ENCODE measurements at places on chromosomes 1 and 21.
A peak's percentile ranks its signal among the peaks of the same experiment; 100 is the strongest.

- DNase-seq = peak; percentile 8
These were observed 20.7 kb downstream of the FOXO6 start for GRCh38 chr1:41381692-41382479.

- DNase-seq = no peak
These were observed 144.7 kb downstream of the RYR2 start for GRCh38 chr1:237186675-237187074.

DNA sequence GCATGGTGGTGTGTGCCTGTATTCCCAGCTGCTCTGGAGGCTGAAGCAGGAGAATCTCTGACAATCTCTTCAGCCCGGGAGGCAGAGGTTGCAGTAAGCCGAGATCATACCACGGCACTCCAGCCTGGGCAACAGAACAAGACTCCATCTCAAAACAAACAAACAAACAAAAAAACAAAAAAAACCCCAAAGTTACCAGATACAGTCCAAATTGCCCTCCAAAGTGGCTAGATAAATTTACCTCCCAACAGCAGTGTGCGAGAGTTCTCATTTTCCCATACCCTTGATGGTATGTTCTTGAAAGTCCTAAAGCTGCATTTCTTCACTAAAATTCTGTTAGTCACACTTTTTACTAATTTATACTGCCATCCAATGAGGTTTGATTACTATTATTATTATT lies 3.0 kb upstream of the OTUD3 start:
- no peak for DNase-seq

- DNase-seq = peak; percentile 24
These were observed 35.2 kb downstream of the GRIK1 start for GRCh38 chr21:29904359-29905282.
